WTC11 (cell line): ENCODE measurements at places on chromosomes 3 and 15.

GRCh38 chr3:113249601-113250000 is 38.2 kb downstream of the BOC start:
- DNase-seq: no peak

- no peak for DNase-seq
These were observed 43.7 kb downstream of the PCSK6 start for GRCh38 chr15:101445562-101446517.

GRCh38 chr3:154018100-154018696 is 103.0 kb upstream of the ARHGEF26 start:
- peak; percentile 76 for DNase-seq

DNA sequence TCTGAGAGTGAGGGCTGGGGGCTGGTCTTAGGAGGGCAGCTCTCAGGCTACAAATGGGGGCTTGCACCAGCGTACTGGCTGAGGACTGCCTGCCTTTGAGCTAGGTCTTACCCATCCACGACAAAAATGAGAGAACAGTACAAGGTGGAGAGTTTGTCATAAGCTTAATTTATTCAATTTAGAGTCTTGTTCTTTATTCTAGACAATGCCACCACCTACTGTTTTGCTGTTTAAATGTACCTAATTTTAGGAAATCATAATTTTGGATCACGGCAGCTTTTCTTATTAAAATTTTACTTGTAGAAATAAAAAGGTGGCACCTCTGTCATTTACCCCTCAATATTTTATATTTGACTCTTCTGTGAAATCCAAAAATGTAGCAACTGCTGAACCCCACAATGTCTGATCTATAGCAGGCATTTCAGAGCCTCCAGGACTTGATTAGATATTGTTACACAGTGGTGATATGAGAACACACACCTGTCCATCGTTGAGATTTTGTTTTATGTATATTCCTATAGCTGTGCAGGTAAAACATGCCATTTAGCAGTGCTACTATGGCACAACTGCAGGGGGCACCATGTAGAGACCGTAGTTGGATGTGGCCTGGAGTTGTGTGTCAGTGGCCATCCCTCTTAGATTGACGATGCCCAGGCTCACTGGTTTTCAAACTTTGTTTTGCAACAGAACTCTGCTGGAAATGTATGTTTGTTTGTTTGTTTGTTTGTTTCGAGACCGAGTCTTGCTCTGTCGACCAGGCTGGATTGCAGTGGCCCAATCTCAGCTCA is 88.6 kb downstream of the SLCO3A1 start:
- no peak for DNase-seq

DNA sequence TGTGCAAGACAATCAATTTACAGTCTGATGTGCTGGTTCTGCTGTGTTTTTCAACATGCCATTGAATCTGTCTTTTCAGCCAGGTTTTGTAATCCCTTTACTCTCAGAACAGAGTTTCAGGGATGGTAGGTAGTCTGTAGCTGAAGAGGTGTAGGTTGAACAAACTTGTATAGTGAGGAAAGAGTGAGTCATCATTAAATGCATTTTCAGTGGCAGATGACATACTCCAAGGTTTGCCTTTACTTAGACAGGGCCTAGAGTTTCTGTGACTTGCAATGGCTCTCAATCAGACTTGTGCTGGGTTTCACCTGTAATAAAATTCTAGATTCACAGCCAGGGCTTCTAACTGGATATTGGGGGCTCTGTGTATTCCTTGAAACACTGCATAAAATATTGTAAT is 94.6 kb downstream of the CYP19A1 start:
- no peak for DNase-seq

DNA sequence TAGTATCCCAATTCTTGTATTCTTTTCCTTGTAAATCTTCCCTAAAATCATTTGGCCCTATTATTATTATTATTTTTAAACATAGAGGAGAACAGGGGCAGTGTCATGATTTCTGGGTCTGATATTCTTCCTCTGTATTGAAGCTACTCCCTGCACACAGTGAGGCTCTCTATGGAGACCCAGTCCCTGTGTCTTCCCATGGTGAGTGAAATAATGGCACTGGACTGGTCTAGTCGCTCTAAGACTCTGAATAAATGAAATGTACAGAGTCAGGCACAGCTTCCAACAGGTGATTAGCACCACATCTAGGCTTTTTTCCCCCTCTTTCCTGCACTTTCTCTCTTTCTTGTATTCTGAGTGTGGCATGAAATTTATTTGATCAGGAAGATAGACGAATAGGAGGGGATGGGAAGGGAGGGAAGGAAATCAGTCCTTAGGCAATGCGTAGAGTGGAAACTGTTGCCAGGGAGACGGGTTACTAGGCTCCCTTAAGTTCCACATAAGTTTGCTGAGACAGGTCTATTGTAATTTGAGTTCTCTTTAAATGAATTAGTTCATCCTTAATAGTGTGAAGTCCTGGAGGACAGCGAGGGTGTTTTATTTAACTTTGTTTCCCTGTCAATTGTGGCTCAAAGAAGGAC is 49.0 kb upstream of the NDN start:
- no peak for DNase-seq

GRCh38 chr3:185332026-185332735 is 30.8 kb upstream of the MAP3K13 start:
- no peak for DNase-seq

- no peak for DNase-seq
These were observed 58.2 kb upstream of the TP63 start for GRCh38 chr3:189573004-189573403.

DNA sequence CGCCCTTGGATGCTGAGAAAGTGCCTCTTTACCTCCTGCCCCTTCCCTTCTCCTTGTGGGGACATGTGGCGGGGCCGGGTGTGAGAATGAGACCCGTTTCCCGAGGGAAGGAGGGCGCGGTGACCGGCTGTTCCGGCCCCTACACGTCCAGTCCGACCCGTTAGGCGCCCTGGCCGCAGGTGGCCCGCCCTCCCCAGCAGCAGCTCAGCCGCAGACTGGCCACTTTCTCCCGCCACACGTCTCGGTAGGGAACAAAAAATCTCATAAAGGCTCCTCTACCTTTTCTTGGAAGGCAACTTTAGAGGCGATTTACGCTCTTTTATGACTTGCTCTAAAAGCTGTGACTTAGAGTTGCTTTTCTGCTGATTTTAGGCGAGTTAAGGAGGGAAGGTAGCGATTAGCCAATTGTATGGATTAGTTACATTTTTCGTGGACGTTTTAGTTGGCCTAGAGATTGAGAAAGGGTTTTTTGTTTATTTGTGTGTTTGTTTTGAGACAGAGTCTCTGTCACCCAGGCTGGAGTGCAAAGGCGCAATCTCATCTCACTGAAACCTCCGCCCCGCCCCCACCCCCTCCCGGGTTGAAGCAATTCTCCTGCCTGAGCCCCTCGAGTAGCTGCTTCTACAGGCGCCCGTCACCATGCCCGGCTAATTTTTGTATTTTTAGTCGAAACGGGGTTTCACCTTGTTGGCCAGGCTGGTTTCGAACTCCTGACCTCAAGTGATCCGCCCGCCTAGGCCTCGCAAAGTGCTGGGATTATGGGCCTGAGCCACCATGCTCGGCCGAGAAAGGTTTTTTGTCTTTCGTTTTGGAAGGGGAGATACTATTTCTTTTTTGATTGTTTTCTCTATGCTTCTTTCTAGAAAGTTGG is 8.3 kb upstream of the PGPEP1L start:
- peak; percentile 50 for DNase-seq
